ENCODE measurements at places on chromosomes 16 and 17.

DNA sequence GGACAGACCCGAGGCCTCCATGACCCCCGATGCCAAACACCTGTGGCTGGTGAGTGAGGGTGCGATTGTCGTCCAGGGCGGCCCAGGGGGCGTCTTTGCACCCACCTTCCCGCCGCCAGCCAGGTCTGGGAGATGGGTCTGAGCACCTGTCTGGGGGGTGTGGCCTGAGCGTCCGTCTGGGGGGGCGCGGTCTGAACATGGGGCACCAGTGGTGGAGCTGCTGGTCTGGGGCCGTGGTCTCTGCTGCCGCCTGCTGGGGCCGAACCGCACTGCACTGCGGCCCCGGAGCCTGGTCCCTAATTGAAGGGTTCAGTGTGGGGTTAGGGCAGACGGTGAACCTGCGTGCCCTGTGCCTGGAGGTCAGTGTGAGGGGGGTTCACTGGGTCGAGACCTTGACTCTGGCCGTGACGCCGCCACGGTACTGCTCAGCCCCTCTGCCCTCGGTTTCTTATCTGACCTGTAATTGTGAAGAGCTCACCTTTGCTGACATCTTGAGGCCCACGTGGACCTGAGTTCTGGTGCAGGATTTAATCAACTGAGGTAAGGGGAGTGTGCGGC, 12.6 kb upstream of the TCF25 start:
- peak; percentile 10 for DNase-seq

DNA sequence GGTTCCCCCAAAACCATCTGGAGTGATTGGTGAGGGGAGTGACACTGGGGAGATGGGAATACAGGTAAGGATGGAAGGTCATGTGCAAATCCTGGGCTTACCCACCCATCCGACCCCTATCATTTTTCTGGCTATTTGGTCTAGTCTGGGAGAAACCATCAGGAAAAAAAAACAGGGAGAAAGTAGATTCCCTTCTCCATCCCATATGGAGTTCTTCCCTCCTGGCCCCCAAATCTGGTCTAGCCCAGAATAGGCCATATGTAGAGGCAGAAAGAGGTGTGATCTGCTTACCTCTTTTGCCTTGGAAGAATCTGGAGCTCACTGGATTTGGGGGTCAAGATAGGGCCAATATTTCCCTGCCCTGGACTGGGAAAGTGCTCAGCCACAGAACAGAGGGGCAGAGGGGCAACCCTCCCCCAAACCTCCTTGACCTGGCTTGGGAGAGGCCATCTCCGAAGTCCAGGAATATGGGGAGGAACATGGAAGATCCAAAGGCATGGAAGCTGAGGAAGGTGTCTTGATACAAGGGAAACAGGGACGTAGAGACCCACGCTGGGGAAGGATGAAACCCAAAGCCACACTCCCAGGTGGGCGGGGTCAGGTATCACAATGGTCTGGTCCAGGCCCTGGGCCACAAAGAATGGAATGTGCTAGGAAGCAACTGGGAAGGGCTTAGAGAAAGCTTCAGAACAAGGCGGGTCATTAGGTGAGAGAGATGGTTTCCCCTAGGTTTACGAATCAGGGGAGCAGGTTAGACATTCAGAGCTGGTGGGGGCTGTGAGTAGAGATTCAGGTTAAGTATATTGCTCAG, 16.2 kb downstream of the CHRNB1 start:
- no peak for DNase-seq

DNA sequence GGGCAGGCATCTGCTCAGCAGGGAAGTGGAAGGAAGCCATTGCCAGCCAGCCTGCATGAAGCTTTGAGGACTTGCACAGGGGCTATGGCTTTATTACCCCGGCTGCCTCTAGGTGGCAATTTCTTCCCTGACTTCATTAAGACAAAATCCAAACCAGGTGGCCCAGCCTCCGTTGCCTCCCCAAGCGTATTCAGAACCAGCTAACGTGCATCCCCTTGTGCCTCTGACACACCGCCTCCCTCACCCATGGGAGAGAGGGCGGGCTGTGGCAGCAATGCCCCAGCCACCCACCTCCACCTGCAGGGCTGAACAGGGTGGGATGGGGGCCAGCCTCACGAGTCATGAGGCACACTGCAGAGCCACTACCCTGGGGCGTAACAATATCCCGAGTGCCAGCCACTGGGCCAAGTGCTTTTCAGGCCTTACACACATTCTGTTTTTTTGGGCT, 6.8 kb downstream of the KIFC3 start:
- peak; percentile 42 for DNase-seq

DNA sequence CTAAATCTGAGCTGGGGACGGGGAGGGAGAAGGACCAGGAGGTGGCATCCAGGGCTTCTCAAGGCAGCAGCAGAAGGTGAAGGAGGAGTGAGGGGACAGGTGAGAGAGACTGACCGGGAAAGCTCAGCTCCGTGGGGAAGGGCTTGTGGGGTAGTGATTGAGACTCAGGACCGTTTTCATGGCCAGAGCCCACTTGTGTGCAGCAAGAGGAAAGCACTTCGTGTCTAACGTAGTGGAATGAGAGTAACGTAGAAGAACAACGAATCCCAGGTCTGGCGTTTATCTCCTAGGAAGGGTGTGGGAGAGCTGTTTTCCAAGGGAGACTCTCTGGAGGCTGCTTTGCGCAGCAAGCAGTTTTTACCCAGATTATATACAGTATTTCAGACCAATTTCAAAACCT, 1.3 kb upstream of the CDH3 start:
- no peak for DNase-seq

DNA sequence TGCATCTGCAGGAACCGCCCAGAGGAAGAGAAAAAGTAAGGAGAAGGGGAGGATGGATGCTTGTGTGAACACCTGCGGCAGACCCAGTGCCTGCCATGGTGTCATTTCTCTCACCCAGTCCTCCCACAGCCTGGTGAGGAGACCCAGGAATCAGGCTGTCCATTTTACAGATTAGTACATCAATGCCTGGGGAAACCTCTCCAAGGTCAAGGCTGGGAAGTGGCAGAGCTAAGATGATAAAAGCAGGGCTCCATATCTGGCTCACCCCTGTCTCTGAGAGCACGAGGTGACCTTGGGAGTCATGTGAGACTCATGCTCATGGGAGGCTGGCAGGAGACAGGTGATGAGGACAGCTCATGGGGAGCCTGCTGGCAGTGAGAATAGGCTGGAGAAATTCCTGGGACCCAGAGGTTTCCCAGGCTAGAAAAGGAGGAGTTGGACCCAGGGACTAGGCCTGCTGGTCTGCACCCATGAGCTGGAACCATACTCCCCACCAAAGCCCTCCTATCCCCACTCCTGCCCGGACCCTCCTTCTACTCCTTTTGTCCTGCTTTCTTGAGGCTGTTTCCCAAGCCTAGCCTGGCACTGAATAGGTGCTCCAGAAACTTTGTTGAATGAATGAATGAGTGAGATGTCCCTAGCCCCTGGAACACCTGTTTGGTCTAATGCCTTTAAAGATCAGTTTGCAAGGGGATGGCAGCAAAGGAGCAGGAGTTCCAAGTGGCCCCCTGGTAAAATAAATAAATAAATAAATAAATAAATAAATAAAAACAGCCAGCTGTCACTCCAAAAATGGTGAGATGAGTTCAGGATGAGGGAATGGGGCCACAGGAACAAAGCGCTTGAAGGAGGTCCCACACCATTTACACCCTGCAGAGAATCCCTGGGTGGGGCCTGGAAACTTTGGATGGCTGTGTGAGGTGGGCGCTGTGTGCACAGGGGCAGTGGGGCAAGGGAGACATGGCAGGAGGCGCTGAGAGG, 1.6 kb downstream of the ZNF629 start:
- DNase-seq: no peak

GRCh38 chr16:56657555-56658326, at the start of gene MT1F:
MT1F (plus strand) TSS chr16:56657959; CDS start chr16:56658059, 100 bp downstream.
- DNase-seq: peak; percentile 34

DNA sequence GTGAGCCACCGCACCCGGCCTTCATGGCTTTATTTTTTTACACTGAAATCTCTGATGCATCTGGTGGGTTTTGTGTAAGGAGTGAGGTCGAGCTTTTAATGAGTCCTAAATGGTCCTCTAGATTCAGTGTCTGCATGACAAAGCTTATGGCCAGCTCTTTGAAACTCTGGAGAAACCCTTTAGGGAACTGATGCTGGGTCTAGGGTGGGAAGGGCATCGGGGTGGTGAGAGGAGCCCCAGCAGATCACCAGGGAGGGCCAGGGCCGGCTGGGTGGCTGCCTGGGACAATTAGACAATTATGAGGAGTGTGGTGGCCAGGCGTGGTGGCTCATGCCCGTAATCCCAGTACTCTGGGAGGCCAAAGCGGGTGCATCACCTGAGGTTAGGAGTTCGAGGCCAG, 93.9 kb downstream of the SEC14L1 start:
- no peak for DNase-seq

DNA sequence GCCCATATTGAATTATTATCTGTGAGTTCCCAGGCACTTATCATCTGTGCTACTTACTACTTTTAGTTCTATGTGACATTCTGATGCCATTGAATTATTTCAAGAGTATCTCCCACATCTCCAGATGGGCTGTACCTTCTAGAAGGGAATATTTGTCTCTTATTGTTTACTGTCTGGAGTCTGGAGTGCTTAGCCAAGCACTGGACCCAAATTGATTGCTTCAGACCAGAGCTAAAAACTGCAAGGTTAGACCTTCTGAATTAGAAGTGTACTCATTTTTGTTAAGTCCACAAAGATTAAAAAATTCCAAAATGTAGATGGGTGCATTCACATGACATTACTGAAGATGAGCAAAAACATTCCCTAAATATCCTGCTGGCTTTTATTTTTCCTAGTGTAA, 16.0 kb upstream of the KRT222 start:
- no peak for DNase-seq

- DNase-seq: no peak
These were observed 3.2 kb upstream of the WNT3 start for GRCh38 chr17:46821482-46822387.

Measured in nucleus accumbens (tissue), 56 donors.